ENCODE measurements at places on chromosomes 11 and 22. TPM values are rescaled to one million over a fixed set of nuclear protein-coding genes. Genes with fewer than 3 reads are reported as not detected.

CRYBB3 gene
- not detected for total RNA-seq

APOL6 gene
- total RNA-seq, result 7.2 TPM

RIMBP3B gene
- total RNA-seq, result 0.28 TPM

ADM2 gene
- total RNA-seq, result 0.18 TPM

GTSE1 gene
- total RNA-seq, result 5.9 TPM

GRCh38 chr22:27585141-27585540 is 216.4 kb downstream of the MN1 start:
- no peak for DNase-seq

DNA sequence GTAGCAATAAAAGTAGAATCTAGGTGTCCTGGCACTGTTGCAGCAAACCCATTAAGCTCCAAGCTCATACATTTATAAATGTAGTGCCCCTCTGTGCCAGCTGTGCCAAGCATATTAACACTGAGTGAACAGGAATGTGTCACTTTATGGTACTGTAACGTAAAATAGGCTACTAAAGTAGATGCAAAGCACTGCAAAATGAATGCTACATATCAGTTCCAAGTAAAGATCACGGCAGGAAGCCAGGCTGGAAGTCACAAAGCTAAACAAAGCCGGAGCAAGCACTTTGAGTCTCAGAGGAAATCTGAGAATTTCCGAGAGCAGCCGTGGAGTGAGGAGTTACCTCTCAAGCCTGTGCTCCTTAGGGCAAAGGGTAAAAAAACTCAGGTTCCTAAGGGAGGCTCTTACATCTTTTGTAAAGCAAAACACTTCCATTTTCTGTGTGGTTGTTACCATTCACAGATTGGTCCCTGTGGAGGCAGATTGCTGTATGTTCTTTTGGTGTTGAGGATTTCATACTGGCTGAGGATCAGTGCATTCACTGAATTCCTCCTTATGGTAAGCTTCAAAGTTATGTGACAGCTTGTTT is 85.7 kb downstream of the WNT11 start:
- DNase-seq, result peak; percentile 29

- peak; percentile 79 for DNase-seq
These were observed 204.2 kb downstream of the AASDHPPT start for GRCh38 chr11:106281455-106282173.

DNA sequence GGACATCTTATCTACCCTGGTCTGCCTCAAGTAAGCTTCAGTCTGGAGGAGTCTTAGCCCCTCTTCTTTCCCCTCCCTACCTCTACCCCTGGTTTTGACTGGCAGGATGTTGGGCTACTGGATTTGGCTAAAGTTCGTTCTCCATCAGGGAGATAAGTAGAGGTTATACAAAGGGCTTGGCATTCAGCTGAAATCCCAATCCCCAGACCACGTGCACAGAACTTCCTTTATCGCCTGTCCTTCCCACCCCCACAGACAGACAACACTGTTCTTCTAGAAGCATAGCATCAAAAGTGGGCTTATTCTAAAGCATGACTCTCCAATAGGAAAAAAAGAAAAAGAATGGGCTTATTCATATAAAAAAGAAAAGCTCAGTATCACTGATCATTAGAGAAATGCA is 7.8 kb downstream of the PRG3 start:
- DNase-seq, result no peak

DNA sequence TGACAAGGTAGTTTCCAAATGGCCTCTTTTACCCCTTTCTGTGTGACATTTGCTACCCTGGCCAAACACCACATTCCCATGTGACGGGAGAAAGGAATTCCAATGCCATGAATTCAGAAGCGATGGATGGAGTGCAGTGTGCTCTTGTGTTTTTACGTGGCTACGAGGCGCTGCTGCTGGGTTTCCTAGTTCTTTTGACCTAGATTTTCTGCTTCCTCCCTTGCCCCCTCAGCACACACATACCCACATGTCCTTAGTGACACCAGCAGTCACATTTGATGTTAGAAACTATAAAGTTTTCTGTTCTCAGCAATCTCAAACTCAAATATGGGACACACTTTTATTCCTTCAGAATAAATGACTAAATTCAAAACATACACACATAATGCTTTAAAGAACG is 7.8 kb upstream of the TMA7B start:
- no peak for DNase-seq

DNA sequence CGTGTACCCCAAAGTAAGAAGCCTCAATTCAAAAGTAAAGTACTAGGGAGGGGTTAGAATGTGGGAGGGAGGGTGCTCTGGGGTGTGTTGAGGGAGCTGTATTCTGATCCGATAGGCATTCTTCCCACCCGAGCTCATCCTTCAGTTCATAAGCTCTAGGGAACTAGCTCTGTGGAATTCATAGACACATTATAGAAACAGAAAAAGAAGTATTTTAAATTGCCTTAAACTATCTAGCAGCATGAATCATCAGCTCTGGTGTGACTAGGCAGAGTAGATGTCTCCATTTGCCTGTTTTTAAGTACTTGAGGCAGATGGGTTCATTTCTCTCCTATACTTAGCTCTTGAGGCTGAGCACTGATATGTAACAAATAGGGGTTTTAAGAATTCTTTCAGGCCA is 7.3 kb upstream of the SGSM3 start:
- DNase-seq, result peak; percentile 90

DNA sequence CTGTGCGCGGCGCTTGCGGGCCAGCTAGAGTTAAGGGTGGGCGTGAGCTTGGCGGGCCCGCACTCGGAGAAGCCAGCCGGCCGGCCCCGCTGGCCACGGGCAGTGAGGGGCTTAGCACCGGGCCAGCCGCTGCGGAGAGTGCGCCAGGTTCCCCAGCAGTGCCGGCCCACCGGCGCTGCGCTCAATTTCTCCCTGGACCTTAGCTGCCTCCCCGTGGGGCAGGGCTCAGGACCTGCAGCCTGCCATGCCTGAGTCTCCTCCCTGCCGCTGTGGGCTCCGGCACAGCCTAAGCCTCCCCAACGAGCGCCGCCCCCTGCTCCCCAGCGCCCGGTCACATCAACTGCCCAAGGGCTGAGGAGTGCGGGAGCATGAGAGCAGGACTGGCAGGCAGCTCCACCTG is 5.2 kb upstream of the PES1 start:
- DNase-seq, result no peak

GRCh38 chr11:114065094-114065493 is 5.6 kb downstream of the ZBTB16 start:
- DNase-seq, result no peak

- no peak for DNase-seq
These were observed at the start of gene KRTAP5-6 for GRCh38 chr11:1696608-1697570. Gene KRTAP5-6 (plus strand): TSS chr11:1697195. CDS start chr11:1697246, 51 bp downstream.

- DNase-seq, result no peak
These were observed 30.8 kb upstream of the EXPH5 start for GRCh38 chr11:108624196-108624925.
